Thoracic aorta (tissue), 2 donors: ENCODE measurements at places on chromosomes 6 and 20. TPM values are rescaled to one million over a fixed set of nuclear protein-coding genes. Genes with fewer than 3 reads are reported as not detected.
A peak's percentile ranks its signal among the peaks of the same experiment; 100 is the strongest.

DNA sequence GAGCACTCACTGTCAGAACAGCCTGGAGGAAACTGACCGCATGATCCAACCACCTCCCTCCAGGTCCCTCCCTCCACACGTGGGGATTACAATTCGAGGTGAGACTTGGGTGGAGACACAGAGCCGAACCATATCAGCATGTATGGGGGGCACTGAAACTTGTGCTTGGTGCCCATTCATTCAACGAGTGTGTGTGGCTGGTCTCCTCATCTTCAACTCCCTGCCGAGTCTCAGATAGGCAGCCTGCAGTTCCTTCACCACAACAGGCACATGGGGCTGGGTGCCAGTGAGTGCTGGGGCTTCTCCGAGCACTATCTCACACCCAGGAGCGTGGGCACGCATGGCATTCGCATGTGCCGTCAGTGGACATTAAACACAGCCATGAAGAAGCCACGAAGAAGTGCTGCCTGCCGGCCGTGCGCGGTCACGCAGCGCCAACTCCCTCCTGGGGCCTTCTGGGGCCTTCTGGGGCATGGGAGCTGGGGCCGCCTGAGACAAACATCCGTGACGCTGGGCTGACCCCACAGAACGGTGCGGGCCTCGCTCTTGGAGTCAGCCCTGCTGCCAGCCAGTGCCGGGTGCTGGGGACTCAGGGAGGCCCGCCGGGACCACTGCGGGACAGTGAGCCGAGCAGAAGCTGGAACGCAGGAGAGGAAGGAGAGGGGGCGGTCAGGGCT is 714 bp upstream of the RTEL1 start:
- H3K4me3 ChIP-seq, result peak overlapping the region; percentile 88
- no peak for DNase-seq
- peaks cover 38% of the 10 kb centered on the region for H3K4me1 ChIP-seq
- no peaks in the 10 kb centered on the region for H3K27me3 ChIP-seq
- peaks cover 12% of the 10 kb centered on the region for H3K36me3 ChIP-seq

- no peaks in the 10 kb centered on the region for H3K4me1 ChIP-seq
- no peaks in the 10 kb centered on the region for H3K36me3 ChIP-seq
- no peaks in the 10 kb centered on the region for H3K27me3 ChIP-seq
- H3K27ac ChIP-seq, result no peak overlapping the region
- no peak for DNase-seq
These were observed 81.0 kb downstream of the FYN start for GRCh38 chr6:111792241-111792640.

The BMP7 gene
- total RNA-seq, result 1.5 TPM

The SRF gene
- total RNA-seq, result 99.0 TPM

DNA sequence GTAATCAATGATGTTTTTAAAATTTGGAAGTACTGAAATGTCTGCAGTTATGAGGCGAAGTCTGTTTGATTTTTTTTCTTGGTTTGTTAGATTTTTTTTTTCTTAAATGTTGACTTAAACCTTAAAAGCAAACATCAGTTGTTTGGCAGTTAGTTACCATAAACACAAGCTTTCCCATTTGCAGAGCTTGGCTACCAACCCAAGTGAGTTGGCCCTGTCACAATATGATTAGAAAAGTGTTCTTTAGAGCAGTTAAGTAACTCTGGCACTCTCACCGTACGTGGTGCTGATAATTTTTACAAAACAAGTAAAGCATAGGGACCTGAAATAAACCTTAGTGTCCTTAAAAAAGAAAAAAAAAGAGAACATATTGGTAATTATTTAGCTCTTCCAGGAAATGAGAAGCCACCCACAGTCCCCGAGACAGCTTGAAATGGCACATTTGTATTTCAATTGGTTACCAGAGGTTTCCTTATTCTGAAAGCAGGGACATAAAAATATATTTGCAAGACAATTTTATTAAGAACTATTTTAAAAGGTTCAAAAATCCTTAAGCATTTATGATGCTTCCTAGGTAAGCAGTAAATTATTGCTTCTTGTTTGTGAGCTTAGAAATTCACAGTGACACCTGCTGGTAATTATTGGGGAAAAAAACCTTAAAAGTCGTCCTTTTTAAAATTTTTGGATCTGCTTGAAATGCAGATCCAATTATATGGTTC is 3.9 kb downstream of the HEY2 start:
- no peaks in the 10 kb centered on the region for H3K27me3 ChIP-seq
- peak overlapping the region; percentile 98 for H3K4me3 ChIP-seq
- peaks cover 35% of the 10 kb centered on the region for H3K4me1 ChIP-seq
- H3K27ac ChIP-seq, result peak overlapping the region; percentile 68

The NPEPL1 gene
- 47.1 TPM for total RNA-seq

The PNISR gene
- 114 TPM for total RNA-seq

DNA sequence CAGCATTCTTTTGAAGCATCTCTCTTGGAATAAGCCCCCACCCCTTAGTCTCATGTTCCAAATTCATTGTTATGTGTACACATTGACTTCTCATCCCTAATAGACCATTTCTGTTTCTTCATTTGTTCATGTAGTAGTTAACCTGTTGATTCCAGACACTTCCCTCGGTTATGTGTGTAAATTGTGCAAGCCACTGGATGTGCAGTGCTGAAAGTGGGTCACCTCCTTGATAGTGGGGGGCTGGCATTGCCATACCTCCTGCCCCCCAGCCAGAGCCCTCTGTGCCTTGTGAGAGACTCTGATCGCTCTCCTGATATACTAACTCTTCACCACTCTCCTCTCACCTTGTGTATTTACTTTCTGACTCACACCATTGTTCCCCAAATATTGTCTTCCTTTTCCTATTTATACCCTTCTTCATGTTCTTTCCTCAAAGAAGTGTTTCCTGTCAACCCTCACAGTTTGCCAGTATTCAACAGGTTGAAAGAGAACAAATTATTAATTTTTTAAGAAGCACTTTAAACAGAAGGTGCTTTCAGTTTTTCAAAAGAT is 59.0 kb downstream of the HIVEP1 start:
- H3K4me3 ChIP-seq, result no peak overlapping the region
- H3K4me1 ChIP-seq, result peaks cover 4% of the 10 kb centered on the region
- no peak for DNase-seq
- no peaks in the 10 kb centered on the region for H3K27me3 ChIP-seq

The ALDH5A1 gene
- total RNA-seq, result 4.6 TPM

DNA sequence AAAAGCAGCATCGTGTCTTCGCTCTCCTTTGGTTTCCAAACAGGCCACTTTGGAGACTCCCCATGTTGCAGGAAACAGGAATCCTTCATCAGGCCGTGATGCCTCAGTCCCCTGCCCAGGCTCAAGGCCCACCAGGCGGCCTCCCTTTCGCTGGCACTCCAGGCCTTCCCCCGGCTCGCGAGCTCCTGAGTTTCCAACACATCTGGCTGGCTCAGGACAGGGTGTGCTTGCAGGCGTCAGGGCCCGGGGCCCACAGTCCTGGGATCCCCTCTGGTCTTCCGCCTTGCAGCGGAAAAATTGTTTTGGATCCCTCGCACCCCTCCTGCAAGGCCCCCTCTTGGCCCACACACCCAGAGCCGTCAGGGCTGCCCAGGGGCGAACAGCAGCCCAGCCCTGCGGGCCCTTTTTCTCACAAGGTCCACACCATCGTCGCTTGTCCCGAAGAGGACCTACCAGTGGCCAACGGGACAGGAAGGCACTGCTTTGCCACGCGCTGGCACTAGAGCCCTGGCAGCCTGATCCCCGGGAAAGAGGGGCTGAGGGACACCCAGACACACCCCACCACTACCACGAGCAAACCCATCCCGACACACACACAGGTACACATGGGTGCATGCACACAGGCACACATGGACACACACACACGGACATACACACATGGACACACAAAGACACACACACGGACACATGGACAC is 1930.9 kb upstream of the DEFB115 start:
- H3K27me3 ChIP-seq, result no peaks in the 10 kb centered on the region
- no peaks in the 10 kb centered on the region for H3K36me3 ChIP-seq
- no peak for DNase-seq

The AGER gene
- 3.8 TPM for total RNA-seq

GRCh38 chr20:57618764-57619050 is 1.5 kb downstream of the ZBP1 start:
- no peaks in the 10 kb centered on the region for H3K4me1 ChIP-seq
- no peak for DNase-seq
- no peaks in the 10 kb centered on the region for H3K36me3 ChIP-seq
- peak overlapping the region; percentile 5 for H3K4me3 ChIP-seq

The PSMB8 gene
- 43.3 TPM for total RNA-seq

GRCh38 chr6:83092756-83093399 is 25.4 kb downstream of the DOP1A start:
- no peak for DNase-seq
- H3K27ac ChIP-seq, result no peak overlapping the region
- H3K4me1 ChIP-seq, result peaks cover 9% of the 10 kb centered on the region
- H3K27me3 ChIP-seq, result no peaks in the 10 kb centered on the region
- no peaks in the 10 kb centered on the region for H3K36me3 ChIP-seq
- no peak overlapping the region for H3K4me3 ChIP-seq

- H3K4me1 ChIP-seq, result peaks cover 39% of the 10 kb centered on the region
- H3K27ac ChIP-seq, result peak overlapping the region; percentile 68
- no peak overlapping the region for H3K4me3 ChIP-seq
- H3K36me3 ChIP-seq, result no peaks in the 10 kb centered on the region
- H3K27me3 ChIP-seq, result no peaks in the 10 kb centered on the region
- no peak for DNase-seq
These were observed 35.3 kb upstream of the PTGIS start for GRCh38 chr20:49603209-49603627.

DNA sequence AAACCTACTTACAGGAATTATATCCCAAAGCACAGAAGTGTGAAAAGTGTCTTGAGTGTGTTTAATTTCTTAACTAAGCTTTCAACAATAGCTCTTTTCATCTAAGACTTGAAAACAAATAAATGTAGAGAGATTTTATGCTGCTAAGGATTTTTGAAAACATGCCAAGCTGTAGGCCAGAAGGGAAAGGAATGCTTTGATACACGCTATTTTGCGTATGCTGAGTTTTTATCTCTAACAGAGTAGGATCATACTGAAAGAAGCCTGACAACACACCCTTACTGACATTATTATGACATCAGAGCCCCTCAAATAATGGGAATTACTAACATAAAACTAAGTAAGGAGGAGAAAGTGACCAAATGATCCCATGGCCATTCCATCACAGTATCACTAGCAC is 265.5 kb downstream of the KHDC1L start:
- no peak overlapping the region for H3K27ac ChIP-seq
- no peak for DNase-seq
- no peaks in the 10 kb centered on the region for H3K36me3 ChIP-seq
- peaks cover 30% of the 10 kb centered on the region for H3K4me1 ChIP-seq
- H3K4me3 ChIP-seq, result no peak overlapping the region

The BCLAF1 gene
- 70.0 TPM for total RNA-seq

DNA sequence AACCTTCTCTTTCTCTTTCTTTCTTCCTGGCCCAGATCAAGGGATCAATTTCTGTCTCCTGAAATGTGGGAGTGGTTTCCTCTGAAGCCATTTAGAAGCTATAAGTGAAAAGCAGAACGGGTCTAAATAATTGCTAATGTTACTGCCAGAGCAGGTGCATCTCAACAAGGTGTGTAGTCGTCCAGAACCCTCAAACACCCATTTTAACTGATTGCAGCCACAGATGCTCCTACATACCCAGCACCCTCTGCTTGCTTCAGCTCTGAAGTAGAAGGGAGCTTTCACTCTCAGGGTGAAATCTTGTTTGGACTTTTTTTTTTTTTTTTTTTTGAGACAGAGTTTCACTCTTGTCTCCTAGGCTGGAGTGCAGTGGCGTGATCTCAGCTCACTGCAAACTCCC is 592.1 kb upstream of the ARID1B start:
- H3K4me1 ChIP-seq, result peaks cover 5% of the 10 kb centered on the region
- no peaks in the 10 kb centered on the region for H3K36me3 ChIP-seq
- DNase-seq, result no peak
- H3K27me3 ChIP-seq, result no peaks in the 10 kb centered on the region
- no peak overlapping the region for H3K4me3 ChIP-seq

- H3K27ac ChIP-seq, result no peak overlapping the region
- no peak for DNase-seq
- no peak overlapping the region for H3K4me3 ChIP-seq
- H3K4me1 ChIP-seq, result no peaks in the 10 kb centered on the region
These were observed 153.7 kb downstream of the HACE1 start for GRCh38 chr6:104705916-104706442.

DNA sequence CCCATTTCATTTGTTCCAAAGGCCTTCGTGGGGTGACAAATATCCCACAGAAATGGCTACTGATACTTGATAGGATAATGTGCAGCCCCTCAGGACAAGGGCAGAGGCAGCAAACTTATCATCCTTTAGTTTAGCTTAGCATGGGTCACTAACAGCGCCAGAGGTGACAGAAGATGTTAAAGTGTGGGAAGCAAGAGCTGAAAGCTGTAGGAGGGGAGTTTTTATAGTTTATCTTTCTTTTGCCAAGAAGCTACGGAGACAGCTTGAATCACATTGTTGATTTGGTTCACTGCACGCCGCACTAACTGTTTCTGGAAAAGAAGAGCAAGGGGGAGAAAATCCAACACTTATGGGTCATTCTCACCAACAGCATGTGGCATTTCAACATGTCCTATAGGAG is 773.9 kb upstream of the MMS22L start:
- no peaks in the 10 kb centered on the region for H3K36me3 ChIP-seq
- no peak for DNase-seq
- no peak overlapping the region for H3K4me3 ChIP-seq
- no peaks in the 10 kb centered on the region for H3K4me1 ChIP-seq
- H3K27ac ChIP-seq, result no peak overlapping the region

DNA sequence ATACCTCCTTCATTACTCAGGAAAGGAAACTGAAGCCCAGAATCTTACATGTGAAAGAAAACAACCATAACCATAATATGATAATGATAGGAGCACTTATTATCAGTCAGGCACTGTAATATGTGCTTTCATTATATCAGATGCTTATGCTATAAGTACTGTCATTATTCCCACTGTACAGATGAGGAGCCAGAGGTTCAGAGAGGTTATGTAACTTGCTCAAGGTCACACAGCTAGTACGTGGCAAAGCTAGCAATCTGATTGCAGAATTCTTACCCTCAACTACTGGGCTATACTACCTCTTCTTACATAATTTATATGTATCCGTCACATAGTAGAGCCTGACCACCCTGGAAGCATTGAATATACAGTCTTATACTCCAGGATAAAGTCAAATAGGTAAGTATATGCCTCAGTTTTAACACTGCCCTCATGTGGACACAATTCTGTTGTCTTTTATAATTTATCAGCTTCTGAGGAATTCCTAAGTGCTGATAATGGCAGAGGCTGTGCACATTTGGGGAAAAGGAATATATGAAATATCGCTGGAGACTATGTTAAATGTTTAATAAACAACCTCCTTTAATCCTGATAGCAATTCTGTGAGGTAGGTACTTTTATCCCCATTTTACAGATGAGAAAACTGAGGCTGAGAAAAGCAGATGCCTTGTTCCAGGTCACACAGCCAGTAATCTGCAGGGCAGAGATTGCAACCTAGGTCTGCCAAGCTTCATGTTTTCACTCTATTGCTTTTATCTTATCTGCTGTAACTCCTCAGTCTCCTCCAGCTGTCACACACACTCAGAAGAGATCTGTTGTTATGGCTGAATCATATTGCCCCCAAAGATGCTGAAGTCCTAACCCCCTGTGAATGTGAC is 13.4 kb downstream of the BCAS1 start:
- no peaks in the 10 kb centered on the region for H3K36me3 ChIP-seq
- no peak overlapping the region for H3K27ac ChIP-seq
- H3K4me1 ChIP-seq, result no peaks in the 10 kb centered on the region
- no peak overlapping the region for H3K4me3 ChIP-seq
- no peaks in the 10 kb centered on the region for H3K27me3 ChIP-seq
- no peak for DNase-seq
